Epithelial cell of proximal tubule (primary cell): ENCODE measurements at places on chromosomes 11 and 22.

DNA sequence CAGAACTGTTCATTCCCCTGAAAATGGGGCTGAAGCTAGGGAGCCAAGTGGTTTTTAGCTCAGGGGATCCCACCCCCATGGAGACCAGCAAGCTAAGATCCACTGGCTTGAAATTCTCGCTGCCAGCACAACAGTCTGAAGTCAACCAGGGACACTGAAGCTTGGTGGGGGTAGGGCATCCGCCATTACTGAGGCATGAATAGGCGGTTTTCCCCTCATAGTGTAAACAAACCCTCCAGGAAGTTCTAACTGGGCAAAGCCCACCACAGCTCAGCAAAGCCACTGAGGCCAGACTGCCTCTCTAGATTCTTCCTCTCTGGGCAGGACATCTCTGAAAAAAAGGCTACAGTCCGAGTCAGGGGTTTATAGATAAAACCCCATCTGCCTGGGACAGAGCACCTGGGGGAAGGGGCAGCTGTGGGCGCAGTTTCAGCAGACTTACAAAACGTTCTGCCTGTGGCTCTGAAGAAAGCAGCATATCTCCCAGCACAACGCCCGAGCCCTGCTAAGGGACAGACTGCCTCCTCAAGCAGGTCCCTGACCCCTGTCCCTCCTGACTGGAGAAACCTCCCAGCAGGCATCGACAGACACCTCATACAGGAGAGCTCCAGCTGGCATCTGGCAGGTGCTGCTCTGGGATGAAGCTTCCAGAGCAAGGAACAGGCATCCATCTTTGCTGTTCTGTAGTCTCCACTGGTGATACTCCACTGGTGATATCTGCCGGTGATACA is 32.7 kb downstream of the GAB4 start:
- no peak for DNase-seq

DNA sequence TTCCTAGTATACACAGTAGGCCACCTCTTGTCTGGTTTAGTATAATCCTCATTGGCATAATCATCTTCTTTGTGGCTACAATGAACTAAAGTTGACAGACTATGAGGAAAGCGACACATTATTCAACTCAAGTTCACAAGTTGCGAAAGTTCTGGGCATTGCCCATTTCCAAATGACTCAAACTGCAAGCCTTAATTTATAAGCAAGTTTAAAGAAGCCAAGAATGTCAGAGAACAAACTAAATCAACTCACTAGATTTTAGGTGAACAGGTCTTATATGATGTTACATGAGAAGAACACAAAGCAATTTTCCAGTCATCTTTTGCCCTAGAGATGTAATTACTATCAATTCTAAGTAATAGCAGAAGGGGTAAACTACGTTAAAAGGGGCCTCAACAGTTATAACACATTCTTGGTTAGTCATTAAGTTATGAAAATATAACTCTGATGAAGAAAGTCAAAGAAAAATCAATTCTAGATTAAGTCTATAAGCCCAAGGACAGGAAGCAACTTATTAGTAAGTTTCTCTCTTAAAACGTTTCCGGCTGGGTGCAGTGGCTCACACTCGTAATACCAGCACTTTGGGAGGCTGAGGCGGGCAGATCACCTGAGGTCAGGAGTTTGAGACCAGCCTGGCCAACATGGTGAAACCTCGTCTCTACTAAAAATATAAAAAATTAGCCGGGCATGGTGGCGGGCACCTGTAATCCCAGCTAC is 21.5 kb downstream of the PICALM start:
- DNase-seq, result peak; percentile 51

DNA sequence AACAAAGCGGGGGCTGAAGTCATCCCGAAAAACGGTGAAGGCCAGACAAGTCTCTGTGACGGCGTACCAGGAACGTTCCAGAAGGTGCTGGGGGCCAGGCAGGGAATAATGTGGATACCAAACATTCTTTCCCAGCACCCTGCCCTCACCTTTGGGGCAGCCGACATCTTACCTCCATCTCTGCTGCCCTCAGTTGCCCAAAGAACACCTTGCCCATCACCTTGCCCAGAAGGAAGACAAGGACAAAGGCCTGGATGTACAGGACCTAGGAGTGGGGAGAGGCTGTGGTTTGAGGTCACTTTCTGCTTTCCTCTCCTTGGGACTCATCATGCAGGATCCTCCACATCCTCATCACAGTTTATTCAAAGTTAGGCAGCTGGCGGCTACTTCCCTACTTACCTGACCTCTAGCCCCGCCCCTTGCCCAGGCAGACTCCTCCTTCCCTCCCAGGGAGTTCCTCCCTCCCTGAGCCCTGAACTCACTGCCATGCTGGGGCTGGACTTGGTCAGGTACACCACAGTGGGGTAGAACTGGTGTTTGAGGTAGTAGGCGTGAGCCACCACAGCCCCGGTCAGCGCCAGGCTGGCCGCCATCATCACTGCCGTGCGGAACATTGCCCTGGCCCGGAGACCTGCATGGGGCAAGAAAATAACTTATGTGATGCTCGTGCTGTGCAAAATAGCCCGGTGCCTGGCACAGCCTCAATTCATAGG is 1.2 kb downstream of the SYVN1 start:
- DNase-seq, result no peak

- DNase-seq, result no peak
Measured at GRCh38 chr11:15577519-15577918, 462.8 kb downstream of the INSC start.

GRCh38 chr22:49935561-49935960 is 17.1 kb downstream of the CRELD2 start:
- DNase-seq, result no peak

GRCh38 chr22:39956932-39957664 is 3.1 kb upstream of the TMA7B start:
- DNase-seq, result no peak

DNA sequence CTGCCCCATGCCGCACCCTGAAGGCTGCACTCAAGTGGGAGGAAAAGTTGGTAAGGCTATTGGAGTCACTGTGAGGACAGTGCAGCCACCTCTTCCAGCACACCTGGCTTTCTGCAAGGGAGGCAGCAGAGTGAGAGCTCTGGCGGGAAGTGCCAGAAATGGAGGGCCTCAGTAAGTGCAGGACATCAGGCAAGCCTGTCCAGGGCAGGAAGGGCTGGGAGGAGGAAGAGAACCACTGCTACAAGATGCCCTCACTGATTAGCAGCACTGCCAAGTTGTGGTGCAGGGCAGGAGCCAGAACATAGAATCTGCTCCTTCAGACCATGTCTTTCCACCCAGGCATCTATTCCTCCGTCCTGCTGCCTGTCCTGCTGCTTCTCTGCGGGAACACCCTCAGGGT is 61.2 kb upstream of the CLTCL1 start:
- no peak for DNase-seq

DNA sequence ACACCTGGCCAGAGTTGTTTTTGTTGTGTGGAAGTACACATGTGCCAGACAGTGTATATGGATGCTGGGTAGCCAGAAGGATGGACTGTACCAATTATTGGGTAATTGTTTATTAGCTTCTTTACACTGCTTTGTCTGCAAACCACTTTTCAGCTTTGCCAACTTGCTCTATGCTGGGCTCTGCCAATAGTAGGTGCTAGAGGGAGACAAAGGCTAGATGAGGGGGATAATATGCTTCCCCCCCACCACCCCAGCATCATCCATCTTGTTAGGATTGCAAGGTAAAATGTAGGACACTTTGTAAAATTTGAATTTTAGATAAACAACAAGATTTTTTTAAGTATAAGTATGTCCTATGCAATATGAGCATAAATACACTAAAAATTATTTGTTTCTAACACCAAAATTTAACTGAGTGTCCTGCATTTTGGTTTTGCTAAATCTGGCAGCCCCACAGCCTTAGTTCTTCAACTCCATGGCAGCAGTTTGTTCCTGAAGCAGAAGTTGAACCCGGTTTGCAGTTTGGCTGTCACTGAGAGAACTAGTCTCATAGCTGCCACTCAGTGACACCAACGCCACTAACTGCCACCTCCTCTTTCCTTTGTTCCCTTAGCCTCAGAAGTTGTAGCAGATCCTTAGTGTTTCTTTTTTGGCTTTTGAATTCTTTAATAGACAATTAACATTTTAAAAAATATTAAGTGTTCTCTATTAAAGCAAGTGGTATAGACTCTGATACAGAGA is 78.8 kb downstream of the CCDC81 start:
- DNase-seq, result no peak

GRCh38 chr11:95739108-95739938 is 50.3 kb downstream of the FAM76B start:
- no peak for DNase-seq

GRCh38 chr11:2452321-2453012 is 7.7 kb downstream of the KCNQ1 start:
- no peak for DNase-seq

GRCh38 chr22:27517361-27518155 is 284.0 kb downstream of the MN1 start:
- no peak for DNase-seq

- DNase-seq, result no peak
Measured at GRCh38 chr11:7436657-7437056, 48.6 kb upstream of the OLFML1 start.

DNA sequence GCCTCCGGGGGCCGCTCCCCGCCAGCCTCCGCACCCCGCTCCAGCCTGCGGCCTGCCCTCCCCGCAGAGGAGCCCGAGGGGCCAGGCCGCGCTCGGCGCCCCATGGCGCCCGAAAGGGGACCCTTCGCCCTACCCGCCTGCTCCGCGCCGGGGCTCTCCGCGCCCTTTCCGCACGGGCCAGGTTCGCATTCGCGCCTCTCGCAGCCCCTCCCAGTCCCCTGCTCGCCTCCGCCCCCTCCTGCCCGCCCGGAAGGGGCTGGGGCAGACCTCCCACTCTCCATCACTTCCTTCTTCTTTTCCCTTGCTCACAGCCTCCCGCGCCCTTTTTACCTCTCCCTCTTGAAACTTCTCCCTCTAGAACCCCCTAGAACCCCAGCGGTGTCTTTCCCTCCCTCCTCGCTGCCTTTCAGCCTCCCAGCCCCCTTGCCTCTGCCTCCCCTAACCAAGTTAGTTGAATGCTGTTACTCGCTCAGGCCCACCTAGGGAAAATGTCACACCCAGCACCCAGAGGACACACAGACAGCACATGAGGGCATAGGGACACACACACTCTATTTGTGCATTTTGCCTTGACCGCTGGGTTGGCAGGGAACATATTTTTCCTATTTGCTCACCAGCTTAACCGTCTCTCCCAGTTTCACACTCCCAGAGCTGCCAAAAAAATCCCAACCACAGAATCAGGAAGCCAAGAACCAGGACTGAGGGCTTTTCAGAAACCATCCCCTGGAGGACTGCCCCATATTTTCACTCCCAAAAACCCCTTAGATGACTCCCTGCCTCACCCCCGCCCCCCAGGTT is at the start of gene SLC43A3:
Gene SLC43A3 (minus strand): TSS at position 193 of the 798 bp plus-strand sequence. CDS start 949 bp downstream, outside the sequence.
- no peak for DNase-seq

GRCh38 chr22:43127166-43127908 is 15.9 kb downstream of the MCAT start:
- DNase-seq, result no peak

GRCh38 chr11:850775-851763 is 8.4 kb downstream of the TSPAN4 start:
- no peak for DNase-seq

DNA sequence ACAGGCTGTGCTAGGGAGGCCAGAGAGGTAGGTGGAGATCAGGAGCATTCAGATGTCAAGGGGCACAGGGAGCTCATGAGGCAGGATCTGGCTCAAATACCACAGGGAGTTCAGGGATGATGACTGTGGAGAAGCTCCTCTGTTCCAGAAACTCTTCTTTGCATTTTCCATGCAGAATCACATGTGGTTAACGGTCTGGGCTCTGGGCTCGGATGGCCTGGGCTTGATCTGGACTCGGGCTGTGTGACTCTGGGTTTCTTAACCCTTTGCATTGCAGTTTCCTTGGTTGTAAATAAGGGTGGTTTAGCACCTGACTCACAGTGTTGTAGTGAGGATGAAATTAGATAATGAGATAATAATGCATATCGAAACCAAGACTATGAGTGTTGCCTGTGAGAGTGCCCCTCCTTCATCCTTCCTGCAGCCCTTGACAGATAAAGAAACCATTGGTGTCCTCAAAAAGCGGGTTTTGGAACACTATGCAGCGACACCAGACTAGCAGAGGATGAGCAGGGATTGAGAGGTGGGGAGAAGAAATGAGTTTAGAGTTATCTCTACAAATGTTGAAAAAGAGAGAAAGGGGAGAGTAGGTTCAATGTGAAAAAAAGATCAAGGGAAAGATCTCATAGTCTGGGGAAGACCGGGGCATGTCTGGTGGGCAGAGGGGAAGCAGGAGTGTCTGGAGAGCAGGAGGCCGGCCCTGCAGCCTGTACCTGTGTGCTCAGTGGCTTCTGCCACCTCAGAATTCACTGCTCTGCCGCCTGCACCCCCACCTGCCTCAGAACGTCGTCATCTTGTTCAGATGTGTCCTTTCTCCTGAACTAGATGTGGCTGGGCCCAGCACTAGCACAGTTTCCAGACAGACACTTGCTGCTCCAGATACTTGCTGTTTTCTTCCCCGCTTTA is 197.8 kb upstream of the SORL1-AS1 start:
- no peak for DNase-seq

DNA sequence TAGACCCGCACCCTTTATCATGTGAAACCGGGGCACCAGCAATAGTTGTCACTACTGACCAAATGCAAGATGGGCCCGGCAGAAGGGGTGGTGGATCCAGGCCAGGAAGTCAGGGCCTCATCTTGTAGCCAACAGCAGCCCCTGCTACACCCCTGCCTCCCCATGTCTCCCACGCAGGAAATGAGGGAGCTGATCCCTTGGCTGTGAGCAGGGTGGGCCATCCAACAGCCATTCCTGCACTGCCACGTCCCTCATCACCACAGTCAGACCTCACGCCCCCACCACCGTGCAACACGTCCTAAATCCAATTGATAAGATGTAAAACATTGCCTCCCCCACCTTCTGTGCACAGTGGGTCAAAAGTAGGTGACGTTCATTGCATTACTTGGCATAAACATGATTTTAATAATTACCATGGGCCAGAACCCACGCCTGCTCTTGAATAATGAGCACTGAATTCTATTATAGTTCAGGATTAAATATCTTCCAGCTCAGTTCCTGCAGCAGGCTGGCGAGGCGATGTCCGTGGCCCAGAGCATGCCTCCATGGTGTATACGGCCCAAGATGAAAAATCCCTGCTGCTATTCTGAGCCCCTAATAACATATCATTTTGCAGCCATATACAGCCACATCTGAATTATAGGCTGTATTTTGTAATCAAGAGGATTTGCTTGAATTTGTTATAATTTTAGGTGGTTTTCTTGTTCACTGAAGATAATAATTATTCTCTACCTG is 1373.8 kb downstream of the BRD1 start:
- no peak for DNase-seq

- DNase-seq, result no peak
Measured at GRCh38 chr22:20904980-20905355, 12.2 kb upstream of the CRKL start.

DNA sequence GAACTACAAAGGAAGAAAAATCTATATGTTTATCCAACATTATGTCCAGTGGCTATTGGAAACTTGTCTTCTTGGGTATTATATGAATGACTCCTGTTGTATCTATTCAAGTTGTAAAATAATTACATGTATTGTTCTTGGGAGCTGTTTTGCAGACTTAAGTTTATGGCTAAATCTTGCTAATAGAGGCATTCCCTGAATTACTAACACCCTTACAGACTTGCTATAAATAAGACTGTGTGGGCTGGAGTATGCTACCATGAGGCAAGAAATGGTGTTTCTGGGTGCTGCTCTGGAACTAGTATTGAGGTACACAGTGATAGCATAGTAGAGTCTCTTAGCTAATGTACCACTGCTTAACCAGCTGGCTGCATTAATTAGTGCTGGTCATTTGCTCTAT is 155.1 kb downstream of the HIPK3 start:
- no peak for DNase-seq

GRCh38 chr22:50529416-50529896 is 356 bp downstream of the TYMP start:
- no peak for DNase-seq
